CD14-positive monocyte (primary cell): ENCODE measurements at places on chromosomes 6 and 20.

DNA sequence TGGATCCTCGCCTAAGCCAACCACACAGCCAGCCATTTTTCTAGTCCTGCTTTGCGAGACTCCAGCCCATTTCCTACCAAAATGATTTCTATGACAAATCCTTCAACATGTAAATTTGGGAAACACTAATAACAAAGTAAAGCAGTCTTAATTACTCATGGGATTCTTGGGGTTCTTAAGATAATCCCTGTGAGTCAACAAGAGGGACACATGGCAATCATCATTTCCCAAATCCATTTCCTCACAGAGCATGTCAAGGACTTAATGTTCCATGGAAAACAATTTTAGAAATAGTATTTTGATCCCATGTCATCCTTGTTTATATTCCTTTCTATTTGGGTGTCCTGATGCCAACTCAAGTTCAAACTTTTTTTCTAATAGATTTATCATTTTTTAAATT lies 322.7 kb upstream of the NOX3 start:
- no peak for DNase-seq

DNA sequence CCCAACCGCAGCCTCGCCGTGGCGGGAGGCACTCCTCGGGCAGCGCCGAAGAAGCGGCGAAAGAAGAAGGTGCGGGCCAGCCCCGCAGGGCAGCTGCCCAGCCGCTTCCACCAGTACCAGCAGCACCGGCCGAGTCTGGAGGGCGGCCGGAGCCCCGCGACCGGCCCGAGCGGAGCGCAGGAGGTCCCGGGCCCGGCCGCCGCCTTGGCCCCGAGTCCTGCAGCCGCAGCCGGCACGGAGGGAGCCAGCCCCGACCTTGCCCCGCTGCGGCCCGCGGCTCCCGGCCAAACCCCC lies 525 bp downstream of the PNRC1 start:
- no peak for DNase-seq

GRCh38 chr20:775679-776135 lies 7.4 kb upstream of the SLC52A3 start:
- no peak for DNase-seq

DNA sequence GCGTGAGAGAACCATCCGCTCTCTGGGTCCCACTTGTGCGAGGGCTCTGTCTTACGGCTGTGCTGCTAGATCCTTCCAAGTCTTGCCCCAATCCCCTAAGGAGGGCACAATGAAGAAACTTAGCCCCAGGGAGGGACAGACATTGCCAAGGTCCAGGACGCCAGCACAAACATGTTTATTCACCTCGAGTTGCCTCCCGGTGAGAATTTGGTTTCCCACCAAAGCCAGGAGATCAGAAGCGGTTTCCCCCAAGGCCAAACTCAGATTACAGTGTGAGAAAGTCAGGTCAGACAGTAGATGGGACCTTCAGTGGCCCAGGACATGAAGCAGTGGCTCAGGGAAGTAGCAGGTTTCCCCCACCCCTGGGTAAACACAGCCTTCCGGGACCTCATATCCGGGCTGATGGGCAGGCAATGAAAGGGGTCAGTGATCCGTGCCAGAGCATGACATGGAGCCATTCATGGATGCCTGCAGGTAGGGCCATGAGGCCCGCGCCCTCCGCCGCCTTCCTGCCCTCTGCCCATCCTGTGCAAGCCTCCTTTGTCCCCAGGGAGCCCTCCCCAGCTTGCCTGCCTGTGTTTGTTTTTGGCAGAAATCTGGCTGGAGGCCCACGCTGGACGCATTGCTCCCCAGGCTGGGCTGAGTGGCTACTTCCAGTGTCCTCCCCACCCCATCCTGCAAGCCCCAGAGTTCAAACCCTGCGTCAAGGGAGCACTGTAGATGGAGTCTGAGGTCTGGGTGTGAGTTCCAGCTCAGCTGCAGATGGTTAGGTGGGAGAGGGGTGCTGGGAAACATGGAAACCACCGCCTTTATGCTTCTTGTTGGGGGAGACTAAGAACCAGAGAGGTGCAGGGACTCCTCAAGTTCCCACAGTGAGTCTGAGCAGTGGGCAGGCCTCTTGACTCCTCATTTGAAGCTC lies 2.0 kb downstream of the BPIFB2 start:
- DNase-seq: no peak

DNA sequence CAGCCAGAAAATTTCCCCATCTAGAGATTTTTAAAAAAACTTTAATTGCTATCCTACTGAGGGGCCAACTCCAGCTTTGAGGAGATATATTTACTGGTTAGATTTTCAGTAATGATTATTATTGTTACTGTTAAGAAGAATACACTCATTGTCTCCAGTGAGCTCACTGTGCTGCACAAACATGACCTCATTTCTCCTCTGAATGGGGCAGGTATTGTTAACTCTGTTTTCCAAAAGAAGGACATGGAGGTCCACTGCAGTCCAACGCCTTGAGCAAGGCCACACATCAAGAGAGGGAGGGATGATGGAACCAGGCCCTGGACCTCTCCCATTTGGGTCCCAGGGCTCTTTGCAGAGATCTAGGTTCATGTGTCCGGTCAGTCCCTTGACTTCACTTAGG lies 13.9 kb upstream of the SCUBE3 start:
- no peak for DNase-seq

GRCh38 chr6:13262302-13263230 lies 65.8 kb downstream of the TBC1D7 start:
- no peak for DNase-seq

GRCh38 chr20:39627765-39628164 lies 665.6 kb downstream of the DHX35 start:
- no peak for DNase-seq
